ENCODE measurements at places on chromosomes 6 and 20. TPM values are rescaled to one million over a fixed set of nuclear protein-coding genes. Genes with fewer than 3 reads are reported as not detected.

The THBS2 gene
- 0.05 TPM for total RNA-seq

The SALL4 gene
- total RNA-seq = 1.4 TPM

The MCHR2 gene
- total RNA-seq = not detected

The VIP gene
- total RNA-seq = not detected

The RBM38 gene
- total RNA-seq = 24.3 TPM

The NKAPL gene
- total RNA-seq = not detected

The TREML1 gene
- not detected for total RNA-seq

The PHACTR2 gene
- total RNA-seq = 3.8 TPM

The OXT gene
- not detected for total RNA-seq

The HLA-DRB1 gene
- total RNA-seq = not detected

The PLN gene
- not detected for total RNA-seq

The ESR1 gene
- total RNA-seq = not detected

The HELZ2 gene
- total RNA-seq = 31.0 TPM

The OPRL1 gene
- total RNA-seq = 1.5 TPM

The PANK2 gene
- total RNA-seq = 54.8 TPM

The MRAP2 gene
- 1.8 TPM for total RNA-seq

The CAPN11 gene
- not detected for total RNA-seq

The GLP1R gene
- total RNA-seq = not detected

The CLDN20 gene
- not detected for total RNA-seq

The TAF11 gene
- total RNA-seq = 18.9 TPM

The SLC17A9 gene
- total RNA-seq = 0.03 TPM

The OR2H1 gene
- not detected for total RNA-seq

The HCRTR2 gene
- not detected for total RNA-seq

The CUL7 gene
- 7.6 TPM for total RNA-seq

The MLN gene
- not detected for total RNA-seq

The TMEM200A gene
- 0.05 TPM for total RNA-seq

The C6orf62 gene
- total RNA-seq = 63.4 TPM

The PNLDC1 gene
- 0.05 TPM for total RNA-seq

The BMP7 gene
- total RNA-seq = 0.63 TPM

The RGS17 gene
- total RNA-seq = 5.8 TPM

The NANP gene
- 7.5 TPM for total RNA-seq

The OPN5 gene
- total RNA-seq = not detected

The C6orf58 gene
- 0.11 TPM for total RNA-seq

The ARHGAP18 gene
- 4.9 TPM for total RNA-seq

The THEMIS gene
- total RNA-seq = not detected

The NINL gene
- total RNA-seq = 14.9 TPM

The TMEM170B gene
- total RNA-seq = 0.72 TPM

The SLC17A1 gene
- not detected for total RNA-seq

The HSPA12B gene
- 0.70 TPM for total RNA-seq

The TRIM40 gene
- total RNA-seq = not detected
